Progenitor cell of endocrine pancreas (in vitro differentiated cells): ENCODE measurements at places on chromosomes 4 and X.

DNA sequence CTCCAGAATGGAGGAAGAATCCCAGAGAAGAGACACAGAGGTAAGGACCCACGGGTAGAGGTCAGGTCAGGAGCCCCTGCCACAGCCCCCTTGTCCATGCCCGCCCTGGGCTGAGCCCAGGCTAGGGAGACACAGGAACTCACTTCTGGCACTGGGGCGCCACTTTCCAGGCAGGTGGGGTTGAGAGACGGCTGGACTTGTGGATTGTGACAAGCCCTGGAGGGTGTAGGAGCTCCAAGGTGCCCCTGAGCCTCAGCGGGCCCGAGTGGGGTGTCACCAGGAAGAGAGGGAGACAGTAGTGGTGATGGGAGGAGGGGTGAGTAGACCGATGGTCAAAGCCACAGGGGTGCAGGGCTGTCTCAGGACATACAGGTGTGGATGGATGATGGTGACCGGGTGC, 58.9 kb downstream of the WFS1 start:
- DNase-seq, result no peak

- DNase-seq, result no peak
Measured at GRCh38 chr4:100852326-100852725, 334.5 kb upstream of the EMCN start.

- DNase-seq, result no peak
Measured at GRCh38 chrX:17743913-17744312, 6.6 kb downstream of the SCML1 start.

DNA sequence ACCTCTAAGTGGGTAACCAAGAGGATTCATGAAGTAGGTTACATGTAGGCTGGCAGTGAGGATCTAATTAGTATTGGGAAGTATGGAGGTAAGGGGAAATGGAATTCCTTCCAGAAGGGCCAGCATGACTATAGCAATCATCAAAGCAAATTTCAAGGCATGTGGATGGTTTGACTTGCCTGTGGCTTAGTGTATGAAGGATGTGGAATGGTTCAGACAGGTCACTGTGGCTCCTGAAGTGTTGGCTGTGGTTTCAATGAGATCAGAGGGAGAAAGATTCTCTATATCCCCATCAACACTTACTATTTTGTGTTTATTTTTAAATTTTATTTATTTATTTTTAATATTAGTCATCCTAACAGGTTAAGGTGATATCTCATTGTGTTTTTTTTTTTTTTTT, 121.6 kb upstream of the TBC1D9 start:
- DNase-seq, result no peak

DNA sequence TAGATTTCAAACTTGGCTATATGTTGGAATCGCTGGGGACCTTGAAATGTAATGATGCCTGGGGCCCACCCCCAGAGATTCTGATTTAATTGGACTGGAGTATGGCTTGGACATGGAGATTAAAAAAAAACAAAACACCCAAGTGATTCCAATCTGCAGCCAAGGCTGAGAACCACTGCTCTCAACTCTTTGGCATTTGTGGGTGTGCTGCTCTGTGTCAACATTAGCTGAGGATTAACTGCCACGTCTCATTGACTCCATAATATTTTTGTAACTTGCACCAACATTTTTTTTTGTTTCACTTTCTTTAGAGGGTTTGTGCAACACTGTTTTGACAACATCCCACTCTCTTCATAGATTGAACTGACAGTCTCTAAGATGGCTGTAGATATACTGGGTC, 41.1 kb upstream of the PDK3 start:
- no peak for DNase-seq

DNA sequence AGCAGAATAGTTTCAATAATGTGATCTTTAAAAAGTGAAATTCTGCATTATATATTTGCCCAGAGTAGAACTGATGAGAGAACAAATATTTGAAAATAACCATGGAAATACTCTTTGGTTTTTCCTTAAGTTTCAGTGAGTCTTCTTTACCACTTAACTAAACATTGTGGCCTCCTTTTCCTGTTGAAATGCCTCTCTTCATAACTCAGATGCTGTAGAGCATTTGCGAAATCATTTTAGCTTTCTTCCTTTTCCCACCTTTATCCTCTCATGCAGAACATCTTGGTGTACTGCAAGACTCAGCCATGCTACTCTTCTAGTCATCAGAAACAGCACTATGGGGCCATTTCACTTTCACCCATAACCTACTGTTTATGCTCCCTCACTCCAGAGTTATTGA, 48.2 kb downstream of the CASK start:
- no peak for DNase-seq

DNA sequence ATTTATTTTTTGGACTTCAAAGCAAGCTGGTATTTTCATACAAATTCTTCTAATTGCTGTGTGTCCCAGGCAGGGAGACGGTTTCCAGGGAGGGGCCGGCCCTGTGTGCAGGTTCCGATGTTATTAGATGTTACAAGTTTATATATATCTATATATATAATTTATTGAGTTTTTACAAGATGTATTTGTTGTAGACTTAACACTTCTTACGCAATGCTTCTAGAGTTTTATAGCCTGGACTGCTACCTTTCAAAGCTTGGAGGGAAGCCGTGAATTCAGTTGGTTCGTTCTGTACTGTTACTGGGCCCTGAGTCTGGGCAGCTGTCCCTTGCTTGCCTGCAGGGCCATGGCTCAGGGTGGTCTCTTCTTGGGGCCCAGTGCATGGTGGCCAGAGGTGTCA, 15.3 kb downstream of the FGFR3 start:
- DNase-seq, result no peak

GRCh38 chr4:99857307-99857706, 36.9 kb downstream of the LAMTOR3 start:
- DNase-seq, result no peak

GRCh38 chr4:153341575-153342090, 2.9 kb upstream of the MND1 start:
- DNase-seq, result no peak

DNA sequence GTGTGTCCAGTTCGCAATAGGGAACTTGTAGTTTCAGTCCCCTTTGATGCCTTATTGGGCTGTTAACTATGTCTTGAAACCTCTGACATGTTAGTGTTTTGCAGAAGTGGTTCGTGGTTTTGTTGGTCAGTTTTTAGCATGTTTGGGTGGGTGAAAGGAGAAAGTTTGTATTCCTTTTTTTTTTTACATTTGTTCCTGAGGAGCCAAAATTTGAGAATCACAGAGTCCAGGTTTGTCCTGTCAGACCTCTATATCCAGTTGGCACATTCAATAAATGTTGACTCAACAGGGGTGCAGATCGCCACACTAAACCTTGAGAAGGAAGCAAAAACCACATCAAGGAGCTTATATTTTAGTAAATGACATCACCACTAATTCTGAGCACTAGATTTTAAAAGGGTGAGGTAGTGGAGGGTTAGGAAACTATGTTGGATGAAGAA, 26.2 kb downstream of the DLG3 start:
- DNase-seq, result no peak

DNA sequence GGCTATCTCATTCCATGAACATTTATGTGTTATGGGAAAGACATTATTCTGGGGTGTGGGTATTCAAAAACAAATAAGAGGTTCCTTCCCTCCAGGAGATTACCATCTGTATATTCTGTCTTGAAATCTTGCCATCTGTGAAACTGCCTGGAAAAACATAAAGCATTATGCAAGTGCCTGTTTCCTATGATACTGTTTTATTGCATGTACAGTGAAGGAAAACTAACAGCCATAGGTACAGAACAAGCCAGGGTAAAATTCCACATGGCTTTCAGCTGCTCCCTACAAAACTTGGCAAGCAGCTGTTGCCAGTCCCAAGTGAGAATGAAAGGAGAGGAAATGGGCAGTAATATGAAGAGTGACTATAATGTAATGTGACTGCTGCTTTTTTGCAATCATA, 136.0 kb downstream of the GUCY2F start:
- DNase-seq, result no peak

GRCh38 chrX:107542500-107542899, 85.8 kb upstream of the PRPS1 start:
- DNase-seq, result no peak

GRCh38 chr4:17670423-17670822, 56.0 kb downstream of the MED28 start:
- no peak for DNase-seq

DNA sequence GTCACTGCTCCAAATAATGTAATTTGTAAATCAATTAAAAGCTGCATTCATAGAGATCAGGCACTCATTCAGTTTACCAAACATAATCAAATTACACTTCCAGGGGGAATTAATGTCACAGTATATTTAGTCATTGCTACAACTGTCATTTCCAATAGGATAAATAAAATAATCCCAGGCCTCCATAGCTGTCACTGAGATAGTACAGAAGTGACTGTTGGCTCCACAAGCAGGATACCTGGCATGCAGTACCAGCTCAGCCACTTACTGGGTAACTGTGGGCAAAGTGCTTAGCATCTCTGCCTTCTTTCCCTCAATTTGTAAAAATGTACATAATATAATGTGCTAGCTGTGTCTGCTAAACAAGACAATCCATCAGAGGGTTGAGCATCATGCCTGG, 128.1 kb downstream of the CAMK2D start:
- DNase-seq, result no peak

- DNase-seq, result no peak
Measured at GRCh38 chr4:54296548-54297203, 67.6 kb downstream of the PDGFRA start.

DNA sequence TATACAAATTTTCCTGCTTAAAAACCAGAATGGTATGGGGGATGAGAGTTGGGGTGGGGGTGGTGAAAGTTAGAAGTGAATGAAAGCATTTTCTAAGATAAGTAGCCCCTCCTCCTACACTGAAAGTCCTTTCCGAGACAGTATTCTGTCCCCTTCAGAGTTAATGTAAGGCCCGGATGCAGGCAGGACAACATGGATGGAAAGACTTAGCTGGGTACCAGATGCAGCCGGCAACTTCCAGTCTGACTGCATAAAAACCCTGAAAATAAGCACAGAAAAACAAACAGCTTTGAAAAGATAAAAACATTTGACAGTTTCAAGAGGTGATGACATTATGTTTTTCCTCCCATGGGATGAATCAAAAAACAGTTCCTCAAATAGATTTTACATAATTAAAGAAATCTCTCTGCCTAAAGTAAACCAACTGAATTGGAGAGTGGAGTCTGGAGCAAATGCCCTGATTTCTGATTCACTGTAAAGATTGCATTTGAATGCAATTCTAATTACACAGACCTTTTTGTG, 196.3 kb downstream of the GPAT3 start:
- DNase-seq, result no peak

GRCh38 chrX:136143711-136144110, 3.6 kb upstream of the FHL1 start:
- no peak for DNase-seq

DNA sequence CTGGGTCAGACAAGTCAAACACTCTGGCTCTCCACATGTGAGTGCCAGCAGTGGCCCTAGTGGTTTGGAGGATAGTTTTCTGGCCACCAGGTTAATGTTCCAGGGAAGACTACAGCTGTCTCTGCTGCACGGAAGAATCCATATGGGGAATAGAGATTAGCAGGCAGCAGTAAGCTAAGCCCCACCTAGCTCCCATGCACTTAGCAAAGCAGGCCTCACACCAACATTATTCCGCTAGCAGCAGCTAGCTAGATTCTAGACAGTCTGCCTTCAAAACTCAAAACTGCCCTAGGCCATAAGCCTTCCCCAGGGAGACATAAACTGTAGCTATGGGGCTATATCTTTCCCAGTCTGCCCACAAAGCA, 203.4 kb downstream of the CHIC1 start:
- DNase-seq, result no peak

DNA sequence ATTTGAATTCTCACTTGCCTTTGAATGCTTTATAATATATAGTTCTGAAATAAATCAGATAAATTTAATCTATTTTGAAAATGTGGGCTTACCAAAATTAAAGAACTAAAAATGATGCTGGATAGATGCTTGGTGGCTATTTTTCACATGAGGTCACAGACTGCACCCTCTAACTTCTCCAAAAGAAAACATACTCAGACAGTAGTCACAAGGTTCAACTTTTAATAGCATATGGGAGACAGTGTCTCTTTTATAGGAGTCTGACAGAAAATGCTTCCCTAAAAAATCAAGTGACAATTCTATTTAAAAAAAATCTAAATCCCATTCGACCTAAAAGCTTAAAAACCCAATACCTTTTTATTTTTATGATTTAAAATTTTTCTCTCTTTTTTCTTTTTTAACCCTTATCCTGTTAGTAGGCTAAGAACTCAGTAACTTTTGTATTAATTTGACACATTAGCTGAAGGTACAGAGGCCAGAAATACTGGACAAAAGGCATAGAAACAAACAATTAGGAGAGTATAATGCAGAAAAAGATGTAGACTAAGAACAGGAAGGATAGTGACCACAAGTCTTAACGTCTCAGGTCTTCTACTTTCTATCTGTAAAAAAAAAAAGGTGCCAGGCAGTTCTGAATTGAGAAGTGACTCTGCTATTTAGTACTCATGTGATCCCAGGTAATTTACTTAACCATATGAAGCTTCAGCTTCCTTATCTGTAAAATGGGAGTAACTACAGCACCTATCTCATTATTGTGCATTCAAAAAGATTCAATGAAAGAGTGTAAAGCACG, 7.6 kb downstream of the TIGD4 start:
- DNase-seq, result no peak

DNA sequence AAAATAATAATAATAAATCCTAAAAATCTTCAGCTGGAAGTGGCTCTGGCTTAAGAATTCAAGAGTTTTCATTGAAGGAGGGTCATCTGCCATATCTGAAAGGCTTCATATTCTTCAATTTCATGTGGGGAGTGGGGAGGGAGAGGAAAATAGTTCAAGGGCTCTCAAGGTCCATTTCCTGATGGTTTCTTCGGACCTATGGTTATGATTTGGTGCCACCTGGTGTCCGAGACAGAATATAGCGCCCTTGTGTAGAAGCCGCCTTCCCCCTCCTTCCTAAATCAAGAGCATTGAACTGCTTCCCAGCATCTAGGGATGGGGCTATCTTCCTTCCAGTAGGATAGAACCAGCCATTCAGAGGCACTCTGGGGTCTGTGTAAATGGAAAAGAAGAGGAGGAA, 34.3 kb downstream of the NLGN3 start:
- DNase-seq, result no peak

GRCh38 chr4:112979881-112980421, 69.5 kb upstream of the ANK2 start:
- no peak for DNase-seq

GRCh38 chrX:154369449-154370299, 4.8 kb downstream of the FLNA start:
- peak; percentile 56 for DNase-seq

- DNase-seq, result no peak
Measured at GRCh38 chrX:104330966-104331365, 76.2 kb upstream of the ESX1 start.

- no peak for DNase-seq
Measured at GRCh38 chr4:182207830-182208396, 35.3 kb upstream of the TENM3 start.

- no peak for DNase-seq
Measured at GRCh38 chr4:25852103-25852502, 10.7 kb downstream of the SEL1L3 start.

- DNase-seq, result no peak
Measured at GRCh38 chr4:40205259-40206198, 8.7 kb downstream of the RHOH start.

DNA sequence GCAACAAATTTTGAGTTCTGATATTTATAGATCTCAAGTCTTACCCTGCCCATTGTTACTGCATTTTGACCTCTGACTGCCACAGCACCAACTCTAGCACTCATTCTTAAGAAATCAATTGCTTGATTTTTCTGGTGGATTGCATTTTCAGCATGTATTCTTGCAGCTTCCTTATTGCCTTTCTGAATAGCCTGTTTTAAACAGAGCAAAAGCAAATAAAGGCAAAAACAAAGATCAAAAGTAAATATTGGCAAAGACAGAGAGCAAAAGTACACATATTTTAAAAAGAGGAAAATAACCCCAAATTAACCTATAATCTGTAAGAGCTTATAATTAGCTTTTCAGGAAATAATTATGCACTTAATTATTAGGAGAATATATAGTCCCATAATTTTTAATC, 129.4 kb upstream of the TENT5D start:
- DNase-seq, result no peak
